ENCODE measurements at places on chromosomes 12 and 14. TPM values are rescaled to one million over a fixed set of nuclear protein-coding genes. Genes with fewer than 3 reads are reported as not detected.

Gene MANSC4
- 0.17 TPM for total RNA-seq

Gene ZNF891
- total RNA-seq, result 1.2 TPM

Gene NGB
- total RNA-seq, result not detected

Gene BRAP
- 19.0 TPM for total RNA-seq

Gene AP5M1
- 15.2 TPM for total RNA-seq

Gene SDS
- total RNA-seq, result not detected

Gene ACOT4
- 1.7 TPM for total RNA-seq

Gene EXOC3L4
- total RNA-seq, result 0.26 TPM

Gene CLEC2D
- 5.1 TPM for total RNA-seq

Gene PIP4K2C
- 9.0 TPM for total RNA-seq

Gene NEUROD4
- not detected for total RNA-seq

Gene PPFIA2
- 2.1 TPM for total RNA-seq

Gene PRKD1
- 15.9 TPM for total RNA-seq

Data from fibroblast of lung (primary cell).